T follicular helper cell (primary cell): ENCODE measurements at places on chromosomes 5 and 9.

DNA sequence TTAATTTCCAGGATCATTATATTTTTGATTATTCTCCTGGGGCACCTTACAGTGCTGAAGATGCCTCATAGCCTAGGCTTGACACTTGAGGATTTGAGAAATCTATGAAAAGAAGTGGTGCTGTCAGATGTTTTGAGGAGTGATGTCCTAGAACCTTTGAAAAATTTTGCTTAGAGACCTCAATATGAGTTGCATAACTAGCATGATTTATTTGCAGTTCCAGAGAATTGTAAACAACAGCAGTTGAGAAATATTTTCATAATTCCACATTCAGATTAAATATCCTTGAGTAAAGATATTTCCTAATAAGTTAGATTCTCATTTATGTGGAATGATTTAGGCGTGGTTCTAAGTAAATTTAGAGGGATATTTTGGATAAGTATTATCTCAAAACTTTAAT, 225.8 kb downstream of the ADAMTSL1 start:
- no peak for DNase-seq

- DNase-seq: no peak
Observed at GRCh38 chr5:16669776-16670175, 53.0 kb upstream of the RETREG1 start.

GRCh38 chr5:93594591-93595419, 11.8 kb downstream of the NR2F1 start:
- DNase-seq: no peak

- no peak for DNase-seq
Observed at GRCh38 chr5:61735995-61736394, 403.9 kb downstream of the ZSWIM6 start.

- no peak for DNase-seq
Observed at GRCh38 chr5:132371603-132371994, 2.1 kb downstream of the SLC22A5 start.

GRCh38 chr9:116717150-116717549, 30.0 kb downstream of the TRIM32 start:
- DNase-seq: no peak

DNA sequence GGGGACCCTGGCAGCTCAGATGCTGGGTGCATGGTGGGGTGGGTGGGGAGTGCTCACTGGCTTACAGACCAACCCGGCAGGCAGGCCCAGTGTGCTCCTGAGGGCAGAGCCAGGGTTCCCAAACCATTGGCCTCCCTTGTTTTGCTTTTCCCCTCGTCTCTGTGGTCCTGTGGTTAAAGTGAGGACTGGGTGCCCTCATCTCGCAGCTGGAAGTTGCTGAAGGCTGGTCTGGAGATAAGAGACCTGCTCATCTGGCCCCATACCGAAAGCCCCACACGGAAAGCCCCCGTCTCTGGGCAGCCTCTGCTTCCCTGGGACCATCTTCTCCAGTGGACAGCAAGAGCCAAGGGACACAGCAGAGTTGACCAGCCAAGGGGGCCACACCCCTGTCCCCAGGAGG, 9.8 kb upstream of the NACC2 start:
- no peak for DNase-seq

DNA sequence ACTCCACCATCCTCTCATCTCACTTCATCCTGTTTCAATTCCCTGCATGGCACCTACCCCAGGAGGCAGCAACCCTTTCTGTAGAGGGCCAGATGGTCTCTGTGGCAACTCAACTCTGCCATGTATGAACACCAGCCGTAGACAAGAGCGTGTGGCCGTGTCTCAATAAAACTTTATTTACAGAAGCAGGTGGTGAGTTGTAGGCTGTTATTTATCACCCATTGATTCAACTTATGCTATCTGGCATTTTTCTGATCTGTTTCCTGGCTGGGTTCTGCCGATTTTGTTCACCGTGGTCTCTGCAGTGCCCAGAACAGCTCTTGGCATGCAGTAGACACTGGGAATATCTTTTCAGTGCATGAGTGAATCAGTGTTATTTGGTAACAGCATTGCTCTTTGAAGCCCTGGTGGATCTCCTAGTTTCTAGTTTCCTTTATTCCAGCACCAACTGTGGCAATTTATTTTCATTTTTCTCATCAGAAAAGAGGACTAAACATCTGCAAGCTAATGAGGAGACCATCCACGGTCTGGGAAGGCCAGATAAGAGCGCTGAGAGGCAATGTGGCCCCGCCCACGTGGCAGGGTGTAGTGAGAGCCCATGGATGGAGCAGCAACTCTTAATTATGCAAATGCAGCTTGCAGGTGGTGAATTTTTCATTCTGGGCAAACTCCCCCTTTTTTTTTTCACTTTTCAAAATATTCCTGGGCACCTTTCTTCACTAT, 77.9 kb downstream of the CTSL start:
- DNase-seq: no peak

DNA sequence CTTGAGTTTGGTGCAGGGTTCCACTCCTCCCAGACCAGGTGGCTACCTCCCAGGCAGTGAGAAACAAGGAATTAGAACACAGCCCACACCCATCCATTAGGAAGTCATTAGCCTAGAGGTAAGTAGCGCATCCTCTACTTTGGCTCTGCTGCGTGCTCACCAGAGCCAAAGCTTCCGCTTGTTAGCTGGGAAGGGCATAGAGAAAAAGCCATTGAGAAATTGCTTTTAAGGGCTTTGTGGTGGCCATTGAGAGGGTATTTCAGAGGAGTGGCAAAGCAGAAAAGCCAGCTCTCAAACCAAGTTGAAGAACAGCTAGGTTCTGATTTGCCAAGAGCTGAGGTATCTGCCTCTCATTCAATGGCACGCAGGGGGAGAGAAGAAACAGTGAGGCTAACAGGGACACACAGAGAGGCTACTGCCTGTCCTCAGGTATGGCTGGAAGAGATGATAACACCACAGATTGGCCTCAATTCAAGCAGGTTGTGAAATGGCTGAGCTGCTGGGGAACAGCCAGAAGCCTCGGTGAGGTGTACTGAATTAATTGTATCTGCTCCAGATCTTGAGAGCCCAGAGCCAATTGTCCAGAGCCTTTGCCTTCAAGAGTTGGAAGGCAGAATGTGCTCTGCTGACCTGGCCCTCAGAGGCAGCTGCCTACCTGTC, 119.4 kb downstream of the NTRK2 start:
- no peak for DNase-seq

- peak; percentile 21 for DNase-seq
Observed at GRCh38 chr9:128724744-128725211, 851 bp upstream of the ZDHHC12 start.

- no peak for DNase-seq
Observed at GRCh38 chr5:137105351-137106035, 393.6 kb downstream of the SPOCK1 start.

GRCh38 chr5:149166128-149166527, 24.8 kb downstream of the ABLIM3 start:
- no peak for DNase-seq

DNA sequence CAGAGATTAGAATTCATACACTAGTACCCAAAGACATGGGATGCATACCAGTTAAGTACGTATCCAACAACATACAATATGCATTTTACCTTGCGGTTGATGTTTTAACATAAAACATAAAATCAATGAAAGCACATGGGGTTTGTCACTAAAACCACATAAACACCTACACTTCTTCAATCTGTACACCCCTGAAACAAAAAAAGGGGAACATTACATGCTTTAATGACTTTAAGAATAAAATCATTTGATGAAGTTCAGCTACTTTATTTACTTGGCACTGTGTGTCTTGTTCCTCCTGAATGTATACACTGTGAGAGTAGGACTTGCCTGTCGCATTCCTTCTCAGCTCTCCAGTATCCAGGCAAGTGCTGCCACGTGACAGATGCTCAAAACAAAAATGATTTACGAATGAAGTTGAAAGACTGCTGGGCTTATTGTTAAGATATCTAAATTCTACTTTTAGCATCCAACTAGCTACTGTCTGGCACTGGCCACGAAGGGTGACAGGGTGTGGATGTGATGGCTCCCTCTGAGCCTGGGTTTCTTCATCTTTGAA, 21.0 kb downstream of the TNFSF15 start:
- DNase-seq: no peak

DNA sequence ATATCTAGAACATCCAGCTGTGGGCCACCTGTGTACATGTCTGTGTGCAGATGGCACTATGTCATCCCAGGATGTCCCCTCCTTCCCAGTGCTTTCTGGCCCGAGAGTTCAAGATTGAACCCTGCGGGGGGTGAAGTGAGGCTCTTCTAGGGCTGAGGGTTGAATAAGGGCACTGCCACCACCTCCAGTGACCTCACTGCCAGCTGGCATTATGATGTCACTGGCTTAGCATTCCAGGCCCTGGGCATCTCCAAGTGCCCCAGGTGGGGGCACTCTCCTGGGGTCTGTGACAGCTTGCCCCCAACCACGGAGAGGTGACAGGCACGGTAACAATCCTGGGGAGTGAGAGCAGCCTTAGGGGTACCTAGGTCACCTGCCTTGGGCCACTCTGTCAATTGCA, 27.1 kb downstream of the CXXC5 start:
- DNase-seq: no peak

DNA sequence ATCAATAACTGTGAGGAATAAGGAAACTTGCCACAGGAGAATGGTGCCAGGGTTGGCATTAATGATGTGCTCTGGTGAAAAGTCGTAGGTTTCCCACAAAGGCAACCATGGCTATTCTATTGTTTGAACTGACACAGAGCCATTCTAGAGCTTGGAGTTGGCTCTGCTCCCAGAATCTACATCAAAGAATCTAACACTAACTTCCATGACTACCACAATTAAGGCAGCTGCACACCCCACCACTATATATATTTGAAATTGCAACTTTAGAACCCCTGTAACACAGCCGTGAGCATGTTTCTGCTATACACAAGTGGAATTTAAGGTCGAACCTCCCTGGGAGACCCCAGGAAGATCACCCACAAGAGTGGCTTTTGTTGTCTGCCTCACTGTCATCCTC, 89.7 kb upstream of the CCDC152 start:
- DNase-seq: no peak

GRCh38 chr5:74107899-74108298, 481.9 kb downstream of the ARHGEF28 start:
- no peak for DNase-seq

- no peak for DNase-seq
Observed at GRCh38 chr5:76273206-76273885, 129.7 kb upstream of the IQGAP2 start.

- DNase-seq: no peak
Observed at GRCh38 chr9:114008667-114009410, 69.3 kb downstream of the AMBP start.

DNA sequence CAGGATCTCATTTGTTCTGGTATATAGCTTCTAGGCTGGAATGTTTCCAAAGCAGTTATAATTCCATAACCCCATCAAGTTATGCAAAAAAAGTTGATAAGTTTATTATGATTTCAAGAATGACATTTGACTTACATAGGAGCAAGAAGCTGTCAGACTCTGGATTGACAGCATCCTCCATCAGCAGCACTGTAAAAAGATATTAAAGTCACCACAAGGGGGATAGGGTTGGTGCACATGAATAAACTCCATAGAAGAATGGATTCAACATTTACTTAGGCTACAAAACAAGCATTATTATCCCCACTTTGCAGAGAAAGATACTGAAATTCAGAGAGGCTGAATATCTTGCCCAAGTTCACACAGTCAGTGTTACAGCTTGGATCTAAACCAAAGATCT, 208.9 kb upstream of the SLC30A5 start:
- no peak for DNase-seq

DNA sequence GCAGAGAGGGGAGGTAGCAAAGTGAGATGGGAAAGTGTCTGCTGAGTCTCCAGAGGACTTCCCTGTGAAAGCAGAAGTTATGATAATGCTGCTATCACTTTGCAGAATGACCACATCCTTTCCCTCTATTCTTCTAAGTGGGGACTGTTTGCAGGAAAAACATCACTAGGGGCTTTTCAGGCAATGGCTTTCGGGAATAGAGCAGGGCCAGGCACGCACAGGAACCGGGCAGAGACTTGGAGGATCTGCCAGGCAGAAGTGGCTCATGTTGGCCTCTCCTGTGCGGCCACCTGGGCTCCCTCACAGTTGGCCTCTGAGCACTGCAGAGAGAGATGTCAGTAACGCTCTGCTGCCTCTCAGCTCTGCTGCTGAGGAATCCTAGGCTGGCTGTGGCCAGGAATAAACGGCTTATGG, 214.7 kb downstream of the MAST4 start:
- DNase-seq: no peak

GRCh38 chr9:108273988-108274387, 581.8 kb downstream of the ACTL7B start:
- no peak for DNase-seq

DNA sequence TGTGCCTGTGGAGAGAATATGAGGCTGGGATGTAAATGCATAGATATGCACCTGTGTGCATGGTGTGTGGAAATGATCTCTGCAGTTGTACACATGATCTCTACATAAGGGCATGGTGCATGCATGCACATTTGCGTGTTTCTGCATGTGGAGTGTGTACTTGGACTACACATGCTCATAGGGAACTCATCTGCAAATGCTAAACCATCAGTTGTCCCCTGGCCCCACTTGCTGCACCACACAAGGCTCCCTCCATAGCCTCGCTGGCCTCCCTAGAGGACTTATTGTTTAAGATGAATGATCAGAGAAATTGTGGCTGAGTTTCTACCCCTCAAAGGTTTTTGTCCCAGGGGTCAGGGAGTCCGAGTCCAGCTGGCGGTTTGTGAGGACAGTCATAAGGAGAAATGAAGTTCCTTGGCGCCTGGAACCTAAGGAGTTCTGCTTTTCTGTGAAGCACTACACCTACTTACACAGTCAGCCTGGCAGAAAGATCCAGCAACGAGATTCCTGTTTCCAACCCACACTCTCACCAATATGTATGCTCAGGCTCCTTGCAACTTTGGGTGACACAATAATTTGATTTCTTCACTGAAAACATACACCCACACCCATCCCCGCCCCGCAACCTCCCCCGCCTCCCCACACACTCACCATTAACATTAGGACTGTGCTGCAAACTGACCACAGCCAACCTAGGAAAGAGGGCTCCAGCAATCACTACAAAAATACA, 79.9 kb upstream of the CPEB4 start:
- DNase-seq: no peak

GRCh38 chr9:122806661-122807060, 6.7 kb downstream of the OR1K1 start:
- DNase-seq: no peak

DNA sequence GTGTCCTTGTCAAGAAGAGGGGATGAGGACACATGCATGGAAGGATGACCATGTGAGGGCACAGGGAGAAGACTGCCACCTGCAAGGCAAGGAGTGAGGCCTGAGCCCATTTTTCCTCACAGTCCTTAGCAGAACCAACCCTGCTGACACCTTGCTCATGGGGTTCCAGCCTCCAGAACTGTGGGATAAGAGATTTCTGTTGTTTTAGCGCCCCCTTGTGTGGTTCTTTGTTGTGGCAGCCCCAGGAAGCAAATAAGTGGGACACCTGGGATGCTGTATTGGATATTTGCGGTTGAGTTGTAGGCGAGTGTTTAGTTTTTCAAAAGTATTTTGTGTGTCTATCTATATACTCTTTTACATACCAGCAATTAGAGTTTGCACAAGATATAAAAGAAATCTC, 206.4 kb downstream of the NXNL2 start:
- no peak for DNase-seq
